Activated naive CD4-positive, alpha-beta T cell treated with anti-CD3 and anti-CD28 coated beads for 36 hours (primary cell): ENCODE measurements at places on chromosomes 2 and 18. TPM values are rescaled to one million over a fixed set of nuclear protein-coding genes. Genes with fewer than 3 reads are reported as not detected.

Gene PRKAG3
- total RNA-seq = not detected

Gene VRK2
- 14.7 TPM for total RNA-seq

DNA sequence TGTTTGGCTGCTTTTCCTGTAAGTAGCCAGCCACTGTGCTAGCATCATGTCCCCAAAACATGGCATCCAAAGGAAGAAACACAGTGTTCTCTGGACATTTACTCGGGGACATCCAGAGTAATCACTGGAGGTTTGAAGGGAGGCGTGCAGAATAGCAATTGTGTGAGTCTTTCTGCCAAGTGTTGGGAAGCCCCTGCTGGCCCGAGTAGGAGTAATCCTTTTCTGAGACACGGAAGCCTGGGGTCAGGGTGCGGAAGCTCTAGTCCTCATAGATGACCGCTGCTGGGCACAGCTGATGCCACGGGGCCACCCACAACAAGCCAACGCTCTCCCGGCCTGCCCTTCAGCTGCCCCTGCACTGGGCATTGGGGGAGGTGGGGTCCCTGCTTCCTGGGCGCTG lies 24.8 kb upstream of the HDAC4 start:
- DNase-seq = no peak

DNA sequence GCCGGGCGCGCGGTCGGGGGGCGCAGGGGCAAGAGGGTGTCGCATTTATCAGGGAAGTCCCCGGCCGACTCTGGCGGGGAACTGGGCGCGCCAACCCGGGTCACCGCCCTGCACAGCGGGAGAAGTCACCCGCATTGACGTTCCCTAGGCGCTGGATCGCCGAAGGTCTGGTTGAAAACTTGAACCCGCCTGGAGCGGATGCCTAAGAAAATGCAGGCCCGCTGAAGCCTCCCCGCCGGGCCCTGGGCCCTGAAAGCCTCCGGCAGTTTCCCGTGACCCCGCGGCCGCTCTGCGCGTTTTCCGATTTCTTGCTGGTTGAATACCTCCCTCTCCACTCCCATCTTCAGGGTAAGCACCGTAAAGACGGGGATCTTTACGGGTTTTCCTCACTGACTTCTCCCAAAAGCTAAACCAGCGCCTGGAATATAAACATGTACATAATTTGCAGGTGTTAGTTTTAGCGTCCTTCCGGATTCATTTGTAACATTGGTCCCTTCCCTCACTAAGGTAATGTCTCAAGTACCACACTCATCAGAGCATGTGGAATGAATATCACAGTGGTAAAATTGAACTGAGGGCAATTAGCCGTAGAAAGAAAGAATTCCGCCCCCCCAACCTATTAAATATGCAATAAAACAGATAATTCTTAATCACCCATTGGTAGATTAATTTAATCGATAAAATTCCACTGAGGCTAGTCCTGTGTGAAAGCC lies 675 bp upstream of the SPIRE1 start:
- peak; percentile 7 for DNase-seq

DNA sequence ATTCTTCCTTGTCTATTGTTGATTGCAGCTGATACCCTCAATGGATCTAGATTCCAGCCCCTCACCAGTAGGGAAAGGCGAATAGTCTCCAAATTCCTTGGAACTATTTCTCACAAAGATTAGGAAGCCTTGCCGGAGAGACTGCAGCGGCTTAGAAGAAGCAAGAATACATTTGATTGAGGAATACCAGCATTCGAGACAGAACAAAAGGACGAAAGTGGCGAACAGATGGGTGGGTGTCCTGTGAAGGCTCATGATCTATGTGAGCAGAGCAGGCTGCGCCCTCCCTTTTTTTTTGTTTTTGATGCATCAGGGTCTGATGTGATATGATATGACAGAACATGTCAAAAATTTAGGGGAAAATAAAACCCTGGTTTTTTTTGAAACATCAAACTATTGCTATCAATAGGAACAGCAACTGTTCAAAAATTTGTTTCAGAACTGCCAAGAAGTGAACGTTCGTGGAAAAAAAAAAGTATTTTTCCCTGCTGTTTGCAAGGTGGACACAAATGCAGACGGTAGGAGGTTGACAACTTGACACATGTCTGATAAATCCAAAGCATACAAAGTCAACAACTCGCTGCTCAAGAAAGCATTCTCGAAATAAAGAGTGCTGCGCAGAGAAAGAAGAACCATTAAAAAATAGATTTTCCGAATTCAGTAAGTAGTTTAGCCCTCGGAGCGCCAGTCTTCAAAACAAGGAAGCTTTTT lies 49.1 kb downstream of the PTGR3 start:
- DNase-seq = no peak

- DNase-seq = no peak
These were observed 1636.9 kb upstream of the SLC39A10 start for GRCh38 chr2:194020155-194020554.

- no peak for DNase-seq
These were observed 105.6 kb upstream of the CCDC150 start for GRCh38 chr2:196533772-196534397.

DNA sequence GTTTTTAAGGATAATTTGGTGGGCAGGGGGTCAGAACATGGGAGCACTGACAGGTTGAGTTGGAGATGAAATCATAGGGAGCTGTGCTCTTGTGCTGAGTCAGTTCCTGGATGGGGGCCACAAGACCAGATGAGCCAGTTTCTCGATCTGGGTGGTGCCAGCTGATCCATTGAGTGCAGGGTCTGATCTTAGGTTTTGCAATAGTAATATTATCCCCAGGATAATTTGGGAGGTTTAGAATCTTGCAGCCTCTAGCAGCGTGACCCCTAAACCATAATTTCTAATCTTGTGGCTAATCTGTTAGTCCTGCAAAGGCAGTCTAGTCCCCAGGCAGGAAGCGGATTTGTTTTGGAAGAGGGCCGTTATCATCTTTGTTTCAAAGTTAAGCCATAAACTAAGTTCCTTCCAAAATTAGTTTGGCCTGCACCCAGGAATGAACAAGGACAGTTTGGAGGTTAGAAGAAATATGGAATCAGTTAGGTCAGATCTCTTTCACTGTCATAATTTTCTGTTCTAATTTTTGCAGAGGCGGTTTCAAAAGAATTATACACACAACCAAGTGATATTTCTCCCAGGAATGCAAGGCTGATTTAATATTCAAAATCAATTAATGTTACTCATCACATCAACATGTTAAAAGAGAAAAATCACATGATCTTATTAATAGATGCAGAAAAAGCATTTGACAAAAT lies 23.0 kb downstream of the DBI start:
- DNase-seq = no peak
